ENCODE measurements at places on chromosomes 2 and 18.

GRCh38 chr2:101736861-101737291, 39.4 kb downstream of the MAP4K4 start:
- no peak for DNase-seq

- no peak for DNase-seq
These were observed 47.5 kb downstream of the FAM117B start for GRCh38 chr2:202682274-202682673.

- no peak for DNase-seq
These were observed 203.0 kb downstream of the SETBP1 start for GRCh38 chr18:44883671-44884070.

DNA sequence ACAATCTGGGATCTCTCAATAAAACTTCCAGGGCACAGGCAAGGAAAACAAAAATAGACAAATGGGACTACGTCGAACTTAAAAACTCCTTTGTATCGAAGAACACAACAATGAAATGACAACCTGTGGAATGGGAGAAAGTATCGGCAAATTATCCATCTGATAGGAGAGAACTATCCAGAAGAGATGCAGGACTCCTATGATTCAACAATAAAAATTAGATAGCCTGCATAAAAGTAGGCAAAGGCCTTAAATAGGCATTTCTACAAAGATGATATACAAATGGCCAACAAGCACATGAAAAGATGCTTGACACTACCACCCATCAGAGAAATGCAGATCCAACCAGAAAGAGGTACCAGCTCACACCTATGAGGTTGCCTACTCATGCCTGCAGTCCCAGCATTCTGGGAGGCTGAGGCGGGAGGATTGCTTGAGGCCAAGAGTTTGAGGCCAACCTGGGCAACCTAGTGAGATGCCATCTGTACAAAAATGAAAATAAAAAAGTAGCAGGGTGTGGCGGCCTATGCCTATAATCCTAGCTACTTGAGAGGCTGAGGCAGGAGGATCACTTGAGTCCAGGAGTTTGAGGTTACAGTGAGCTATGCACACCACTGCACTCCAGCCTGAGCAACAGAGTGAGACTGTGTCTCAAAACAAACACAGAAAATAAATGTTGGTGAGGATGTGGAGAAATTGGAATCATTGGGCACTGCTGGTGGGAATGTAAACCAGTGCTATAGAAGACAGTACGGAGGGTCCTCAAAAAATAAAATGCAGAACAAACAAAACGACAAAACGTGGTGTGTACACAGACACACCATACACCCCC, 21.6 kb downstream of the TWIST2 start:
- DNase-seq: no peak

DNA sequence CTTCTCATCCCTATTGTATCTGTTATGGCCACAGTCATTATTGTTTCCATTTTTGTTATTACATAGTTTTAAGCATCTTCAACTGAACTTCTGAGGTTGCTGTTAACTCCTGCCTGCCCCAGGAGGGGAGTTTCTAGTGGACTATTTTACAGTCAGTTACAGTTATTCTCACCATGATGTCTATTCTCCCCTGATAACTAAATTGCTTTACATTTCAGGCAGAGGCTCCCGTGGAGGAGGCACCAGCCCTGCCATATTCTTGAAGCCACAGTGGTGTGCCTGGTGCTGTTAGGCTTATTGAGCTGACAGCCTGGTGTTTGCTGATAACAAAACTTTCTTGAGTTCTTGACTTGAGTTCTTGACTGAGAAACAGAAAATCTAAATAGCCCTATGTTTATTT, 256.4 kb downstream of the TFCP2L1 start:
- DNase-seq: no peak

DNA sequence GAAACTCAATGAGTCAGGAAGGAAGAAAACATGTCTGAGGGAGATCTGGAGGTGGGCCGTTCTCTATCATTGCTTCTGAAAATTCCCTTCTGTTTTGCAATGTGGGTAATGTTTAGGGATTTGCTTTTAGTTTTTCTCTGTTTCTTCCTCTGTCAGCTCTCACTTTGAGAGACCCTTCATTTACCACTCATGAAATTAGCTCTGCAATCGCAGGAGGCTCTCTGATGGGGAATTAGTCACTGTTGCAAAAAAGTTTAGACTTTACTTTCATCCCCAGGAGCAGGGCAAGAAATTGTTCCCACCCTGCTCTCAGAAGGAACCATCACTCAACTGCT, 80.0 kb upstream of the MAP4K3 start:
- no peak for DNase-seq

GRCh38 chr2:28692411-28692810, 59.2 kb upstream of the PPP1CB start:
- DNase-seq: no peak

- no peak for DNase-seq
These were observed 97.0 kb upstream of the SLC35G4 start for GRCh38 chr18:11512096-11513025.

DNA sequence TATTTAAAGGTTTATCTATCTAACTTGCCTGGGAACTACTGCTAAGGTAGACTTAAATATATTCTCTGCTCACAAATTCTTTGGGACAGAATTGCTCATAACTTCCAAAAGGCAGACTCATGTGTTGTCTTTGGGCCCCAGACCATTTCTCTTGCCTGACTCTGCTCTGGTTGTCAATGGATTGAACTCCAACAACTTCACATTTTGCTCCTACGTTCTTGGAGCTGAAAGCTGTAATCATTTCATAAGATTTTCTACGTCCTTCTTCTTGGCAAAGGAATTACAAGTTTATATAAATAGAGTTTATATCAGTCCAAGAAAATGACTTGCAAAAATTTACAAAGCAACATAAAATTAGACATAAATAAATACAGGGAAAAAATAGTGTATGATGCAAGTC, 32.9 kb upstream of the PPM1B start:
- no peak for DNase-seq

GRCh38 chr2:19580264-19580663, 221.8 kb upstream of the OSR1 start:
- DNase-seq: no peak

DNA sequence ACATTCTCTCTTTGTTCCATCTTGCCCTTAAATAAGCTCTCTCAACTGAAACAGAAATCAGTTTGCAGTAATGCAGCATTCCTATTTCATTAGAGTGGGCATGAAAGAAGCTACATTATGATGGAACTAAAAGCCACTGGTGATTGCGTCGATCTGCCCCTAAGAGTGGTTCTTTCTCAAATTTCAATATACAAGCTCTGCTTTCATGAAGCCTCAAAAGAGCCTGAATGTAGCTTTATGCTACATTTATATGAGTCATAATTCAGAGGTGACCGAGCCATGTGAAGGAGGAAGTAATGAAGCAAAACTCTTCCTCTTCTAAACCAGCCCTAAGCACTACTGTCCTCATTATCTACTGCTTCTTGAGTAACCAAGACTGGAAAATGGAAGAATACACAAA, 64.8 kb upstream of the CYTIP start:
- peak; percentile 57 for DNase-seq

DNA sequence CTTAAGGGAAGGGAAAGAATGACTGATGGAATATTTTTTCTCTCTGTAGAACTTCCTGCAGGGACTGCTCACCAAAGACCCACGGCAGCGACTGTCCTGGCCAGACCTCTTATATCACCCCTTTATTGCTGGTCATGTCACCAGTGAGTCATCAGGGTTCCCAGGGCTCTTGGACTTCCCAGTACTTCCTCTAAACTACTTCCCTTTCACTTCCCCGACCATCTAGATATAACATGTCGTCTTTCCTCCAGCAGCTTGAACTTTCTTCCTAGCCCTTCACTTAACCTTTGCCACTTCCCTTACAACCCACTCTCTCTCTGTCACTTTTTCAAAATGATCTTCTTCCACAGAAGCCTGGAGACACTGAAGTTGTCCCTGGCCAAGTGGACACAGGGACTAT, 7.2 kb downstream of the STK36 start:
- DNase-seq: no peak

GRCh38 chr2:3692375-3692774, 11.0 kb upstream of the DCDC2C start:
- DNase-seq: peak; percentile 31

DNA sequence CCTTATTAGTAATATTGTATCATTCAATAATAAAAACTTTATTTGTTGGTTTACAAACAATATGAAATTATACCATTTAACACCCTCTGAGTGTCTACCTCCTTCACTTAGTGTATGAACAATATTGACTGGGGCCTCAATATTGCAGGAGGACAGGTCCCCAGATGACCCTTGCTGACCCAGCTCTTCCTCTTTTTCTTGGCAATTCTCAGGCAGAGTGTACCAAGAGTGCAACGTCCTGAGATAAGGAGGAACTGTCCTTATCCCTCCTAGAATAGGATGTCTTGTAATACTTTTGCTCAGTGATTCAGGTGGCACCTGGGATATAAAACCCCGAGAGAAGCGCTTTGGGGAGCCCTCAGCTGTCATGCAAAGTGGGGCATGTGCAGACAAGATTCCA, 76.8 kb downstream of the PLA2R1 start:
- no peak for DNase-seq

GRCh38 chr2:178806543-178806942, 680 bp downstream of the TTN start:
- no peak for DNase-seq

DNA sequence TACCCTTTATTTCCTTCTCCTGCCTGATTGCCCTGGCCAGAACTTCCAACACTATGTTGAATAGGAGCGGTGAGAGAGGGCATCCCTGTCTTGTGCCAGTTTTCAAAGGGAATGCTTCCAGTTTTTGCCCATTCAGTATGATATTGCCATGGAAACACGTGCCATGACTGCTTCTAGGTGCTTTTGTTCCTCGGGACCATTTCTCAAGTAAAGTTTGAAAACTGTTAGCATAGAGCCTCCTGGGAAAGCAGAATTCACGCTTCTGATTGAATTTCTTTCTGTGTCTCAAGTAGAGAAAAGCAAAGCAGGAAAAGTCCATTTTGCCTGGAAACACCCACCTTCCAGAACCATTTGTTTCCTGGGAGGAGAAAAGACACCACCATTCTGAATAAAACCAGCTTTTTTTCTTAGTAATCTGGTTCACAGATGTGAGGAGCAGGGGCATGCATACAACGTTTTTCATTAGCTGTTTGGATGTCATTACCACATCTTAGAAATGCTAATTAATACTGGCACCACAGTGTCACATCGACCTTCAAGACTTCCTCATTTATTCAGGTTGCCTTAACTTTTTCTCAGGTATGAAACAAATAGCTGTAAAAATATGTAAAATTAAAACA, 39.0 kb upstream of the ZBTB14 start:
- DNase-seq: no peak

GRCh38 chr2:164515030-164515429, 106.3 kb downstream of the GRB14 start:
- DNase-seq: no peak

DNA sequence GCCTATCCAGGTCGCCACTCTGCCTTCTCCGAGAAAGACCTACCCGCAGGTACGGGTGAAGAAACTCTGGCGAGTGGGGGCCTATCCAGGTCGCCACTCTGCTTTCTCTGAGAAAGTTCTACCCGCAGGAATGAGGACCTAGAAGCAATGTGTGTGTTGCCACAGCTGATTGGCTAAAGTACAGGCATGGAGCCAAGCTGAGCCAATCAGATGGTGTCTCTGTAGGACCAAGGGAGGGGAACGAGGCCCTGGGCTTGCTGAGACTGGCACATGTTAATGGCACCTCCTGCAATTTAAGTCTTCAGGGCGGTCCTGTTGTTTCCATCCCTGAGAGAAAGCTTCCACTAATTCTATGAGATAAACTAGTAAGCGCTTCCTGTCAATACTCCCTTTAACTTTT, 82.3 kb downstream of the KCTD1 start:
- DNase-seq: no peak

DNA sequence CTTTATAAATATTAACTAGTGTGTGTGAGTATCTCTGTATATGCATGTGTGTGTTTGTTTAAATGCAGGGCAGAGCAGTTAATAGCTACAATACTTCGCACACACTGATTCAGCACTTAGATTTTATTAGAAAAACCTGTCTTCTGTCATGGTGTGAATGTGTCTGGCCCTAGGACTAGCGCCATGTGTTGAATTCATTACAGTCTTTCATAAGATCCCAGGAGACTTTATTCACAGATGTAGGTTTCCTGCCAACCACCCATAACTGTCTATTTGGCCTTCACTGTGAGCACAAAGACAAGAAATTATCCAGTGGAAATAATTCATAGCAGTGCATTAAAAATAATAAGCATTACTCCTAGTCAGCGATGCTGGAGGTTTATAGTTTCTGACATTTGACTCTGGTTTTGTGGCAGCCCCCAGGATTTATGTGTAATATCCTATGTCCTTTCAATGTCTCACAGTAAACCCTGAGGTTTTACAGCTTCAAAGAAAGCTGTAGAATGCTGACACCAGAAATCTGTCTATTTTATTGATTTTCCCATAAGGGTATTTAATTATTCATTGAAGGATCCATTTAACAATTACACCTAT, 93.9 kb downstream of the ZNF804A start:
- DNase-seq: no peak

- no peak for DNase-seq
These were observed 219.7 kb downstream of the VAPA start for GRCh38 chr18:10133516-10133915.

- no peak for DNase-seq
These were observed 12.9 kb downstream of the UBR3 start for GRCh38 chr2:169839954-169840746.

GRCh38 chr2:12217175-12217574, 470.7 kb downstream of the LPIN1 start:
- no peak for DNase-seq

DNA sequence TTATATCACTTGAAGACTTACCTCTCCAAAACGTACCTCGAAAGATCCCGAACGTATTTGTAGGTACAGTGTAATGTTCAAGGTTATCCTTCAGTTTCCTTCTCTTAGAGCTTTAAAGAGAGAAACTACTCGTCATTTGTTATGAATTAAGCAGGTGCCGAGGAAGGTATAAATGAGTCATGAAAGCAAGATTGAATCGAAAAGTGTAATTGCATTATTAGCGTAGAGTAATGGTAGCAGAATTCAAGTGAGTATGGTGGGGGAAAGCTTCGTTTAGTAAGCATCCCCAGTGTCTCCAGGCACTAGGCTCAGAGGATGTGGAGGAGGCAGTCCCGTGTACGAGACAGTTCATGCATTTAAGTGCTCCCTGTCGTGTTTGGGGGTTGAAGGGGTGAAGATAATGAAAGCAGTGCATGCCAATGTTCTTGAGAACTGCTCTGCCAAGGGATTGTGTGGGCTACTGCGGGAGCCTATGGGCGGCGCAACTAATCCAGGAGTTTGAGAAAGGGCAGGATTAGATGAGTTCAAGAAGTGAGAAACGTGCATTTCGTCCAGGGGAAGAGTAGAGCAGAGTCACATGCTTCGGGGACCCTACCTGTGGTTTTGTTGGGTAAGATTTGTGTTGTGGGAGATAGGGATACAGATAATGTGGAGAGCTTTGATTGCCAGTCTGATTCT, 858 bp downstream of the POLR1B start:
- peak; percentile 48 for DNase-seq

GRCh38 chr2:1594123-1594372, 150.3 kb downstream of the PXDN start:
- no peak for DNase-seq

- no peak for DNase-seq
These were observed 248.0 kb upstream of the TANK start for GRCh38 chr2:160912276-160912675.

GRCh38 chr2:29714333-29714732, 207.1 kb downstream of the ALK start:
- DNase-seq: no peak

- DNase-seq: peak; percentile 70
These were observed 74.8 kb downstream of the TXNL1 start for GRCh38 chr18:56563568-56563967.
